ENCODE measurements at places on chromosomes 1 and 21.

GRCh38 chr1:65432918-65433317 is 12.4 kb downstream of the LEPR start:
- DNase-seq: no peak

GRCh38 chr1:233252441-233252840 is 43.1 kb downstream of the PCNX2 start:
- DNase-seq: no peak

DNA sequence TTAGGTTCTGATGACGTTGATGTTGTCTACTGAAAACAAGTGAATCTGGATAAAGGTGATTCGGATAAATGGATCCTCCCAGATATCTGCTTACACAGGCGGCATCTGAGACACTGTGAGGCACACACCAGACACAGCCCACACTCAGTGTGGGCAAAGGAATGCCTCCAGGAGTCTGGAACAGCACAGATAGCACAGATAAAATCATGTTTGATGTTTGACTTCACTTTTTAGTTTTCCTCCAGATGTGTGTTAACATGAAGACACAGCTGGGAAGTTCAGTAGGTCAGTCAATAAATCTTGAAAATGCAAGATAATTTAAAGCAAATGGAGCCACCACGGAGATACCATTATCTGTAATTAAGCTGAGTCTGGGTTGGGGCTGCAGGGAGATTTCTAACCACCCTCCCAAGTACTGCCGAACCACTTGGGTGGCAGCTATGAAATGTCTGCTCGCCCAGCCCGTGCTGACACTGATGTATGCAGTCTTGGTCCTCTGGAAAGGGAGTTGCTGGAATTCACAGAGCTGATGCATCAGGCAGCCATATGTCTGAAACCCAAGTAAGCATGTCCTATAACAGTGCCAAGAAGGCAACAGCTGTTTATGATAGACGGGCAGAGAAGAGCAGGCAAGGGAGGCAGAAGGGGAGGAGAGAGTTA is 11.7 kb downstream of the CAPN9 start:
- no peak for DNase-seq

- no peak for DNase-seq
Observed at GRCh38 chr1:222057162-222057561, 315.3 kb upstream of the DUSP10 start.

GRCh38 chr1:182348961-182349747 is 42.4 kb downstream of the GLUL start:
- no peak for DNase-seq

GRCh38 chr1:118116401-118116800 is 68.6 kb downstream of the SPAG17 start:
- DNase-seq: no peak

DNA sequence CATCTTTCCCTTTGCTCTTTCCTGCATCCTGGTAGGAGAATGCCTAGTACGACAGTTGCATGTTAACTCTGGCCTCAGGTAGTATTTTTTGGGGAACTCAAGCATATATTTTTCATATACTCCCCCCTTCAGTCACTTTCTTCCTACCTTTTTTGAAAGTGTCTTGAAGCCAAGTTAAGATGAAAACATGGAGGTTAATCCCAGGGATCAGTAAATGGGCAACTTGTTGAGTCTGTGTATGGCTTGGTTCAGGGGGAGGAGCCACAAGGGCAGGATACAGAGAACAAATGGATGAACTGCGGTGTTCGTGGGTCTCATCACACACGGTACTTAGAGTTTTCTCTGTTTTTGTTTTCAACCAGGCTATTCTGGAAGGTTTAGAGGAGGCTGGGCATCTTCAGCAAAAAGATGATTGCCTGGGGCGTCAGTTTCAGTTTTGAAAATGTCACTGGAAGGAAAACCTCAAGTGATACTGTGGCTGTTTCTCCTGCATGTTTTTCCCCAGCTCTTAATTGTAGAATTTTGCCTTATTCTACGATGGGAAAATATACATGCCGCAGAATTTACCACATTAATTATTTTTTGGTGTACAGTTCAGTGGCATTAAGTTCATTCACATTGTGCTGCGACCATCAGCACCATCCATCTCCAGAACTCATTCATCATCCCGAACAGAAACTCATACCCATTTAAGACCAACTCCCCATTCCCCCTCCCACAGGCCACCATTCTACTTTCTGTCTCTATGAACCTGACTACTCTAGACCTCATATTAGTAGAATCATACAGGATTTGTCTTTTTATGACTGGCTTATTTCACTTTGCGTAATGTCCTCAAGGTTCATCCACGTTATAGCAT is 71.5 kb downstream of the MAP10 start:
- DNase-seq: no peak

Measured in caudate nucleus (tissue), 63 donors.